ENCODE measurements at places on chromosomes 6 and 20.

- no peak for DNase-seq
Measured at GRCh38 chr20:61775423-61775822, 290.3 kb downstream of the TAF4 start.

DNA sequence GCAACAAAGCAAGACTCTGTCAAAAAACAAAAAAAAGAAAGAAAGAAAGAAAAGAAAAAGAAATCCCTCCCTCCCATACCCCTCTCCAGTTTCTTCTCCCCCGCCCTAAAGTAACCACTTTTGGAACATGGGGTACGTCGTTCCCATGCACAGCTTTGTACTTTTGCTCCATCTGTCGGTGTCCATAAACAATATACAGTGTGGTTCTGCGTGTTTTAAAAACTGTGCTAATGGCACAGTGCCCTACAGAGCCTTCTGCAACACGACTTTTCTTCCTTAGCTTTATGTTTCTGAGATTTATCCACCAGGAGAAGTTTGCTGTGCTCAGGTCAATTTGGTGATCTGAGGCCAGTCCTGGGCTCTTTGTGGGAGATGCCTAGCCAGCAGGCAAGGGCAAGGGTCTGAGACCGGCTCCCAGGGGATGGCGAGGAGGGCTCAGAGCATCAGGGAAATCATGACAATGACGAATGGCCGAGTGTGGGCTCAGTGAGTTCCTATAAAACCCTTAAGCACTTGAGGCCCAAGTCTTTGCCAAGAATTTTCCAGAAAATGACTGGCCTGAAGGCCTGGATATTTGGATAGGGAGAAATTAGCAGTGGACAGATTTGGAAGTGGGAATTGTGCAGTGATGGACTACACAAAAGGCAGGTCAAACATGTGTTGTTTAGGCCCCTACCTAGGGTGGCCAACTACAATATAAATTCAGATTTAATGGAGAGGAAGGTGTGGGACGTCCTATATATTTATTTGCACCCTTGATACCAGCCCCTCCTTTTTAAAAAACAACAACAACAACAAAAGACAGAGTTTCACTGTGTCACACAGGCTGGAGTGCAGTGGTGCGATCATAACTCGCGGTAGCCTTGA is 1.9 kb upstream of the BCAS4 start:
- no peak for DNase-seq

GRCh38 chr6:48670546-48670945 is 559.5 kb upstream of the PTCHD4 start:
- DNase-seq, result no peak

GRCh38 chr6:10643201-10643651 is 51.2 kb downstream of the C6orf52 start:
- no peak for DNase-seq

DNA sequence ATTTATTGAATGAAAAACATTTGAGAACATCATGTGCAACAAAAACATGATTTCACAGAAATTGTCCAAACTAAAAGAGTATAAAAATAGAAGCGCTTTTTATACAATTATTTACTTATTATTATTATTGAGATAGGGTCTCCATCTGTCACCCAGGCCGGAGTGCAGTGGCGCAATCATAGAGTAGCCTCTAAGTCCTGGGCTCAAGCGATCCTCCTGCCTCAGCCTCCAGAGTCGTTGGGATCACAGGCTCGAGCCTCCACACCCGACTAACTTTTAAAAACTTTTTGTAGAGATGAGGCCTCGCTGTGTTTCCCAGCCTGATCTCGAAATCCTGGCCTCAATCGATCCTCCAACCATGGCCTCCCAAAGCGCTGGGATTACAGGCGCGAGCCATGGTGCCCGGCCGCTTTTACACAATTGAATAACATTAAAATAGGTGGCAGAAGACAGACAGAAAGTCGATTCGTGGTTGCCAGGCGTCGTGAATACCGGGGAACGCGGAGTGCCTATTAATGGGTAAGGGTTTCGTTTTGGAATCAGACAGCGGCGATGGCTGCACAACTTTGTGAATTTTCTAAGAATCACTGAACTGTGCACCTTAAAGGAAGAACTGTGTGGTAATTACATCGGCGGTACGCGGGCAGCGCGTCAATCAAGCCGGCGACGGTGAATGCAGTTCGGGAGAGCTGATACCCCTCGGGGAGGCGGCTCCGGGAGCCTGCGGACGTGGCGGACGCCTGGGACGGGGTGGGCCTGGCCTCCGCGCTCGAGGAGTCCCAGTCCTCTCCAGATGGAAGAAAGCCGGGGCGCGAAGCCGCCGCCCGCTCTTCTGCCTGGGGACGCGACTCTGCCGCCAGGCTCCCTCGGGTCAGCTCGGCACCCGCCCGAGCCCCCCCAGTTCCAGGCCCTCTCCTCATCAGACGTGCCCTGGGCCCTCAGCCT is 807 bp downstream of the TBC1D20 start:
- peak; percentile 67 for DNase-seq

DNA sequence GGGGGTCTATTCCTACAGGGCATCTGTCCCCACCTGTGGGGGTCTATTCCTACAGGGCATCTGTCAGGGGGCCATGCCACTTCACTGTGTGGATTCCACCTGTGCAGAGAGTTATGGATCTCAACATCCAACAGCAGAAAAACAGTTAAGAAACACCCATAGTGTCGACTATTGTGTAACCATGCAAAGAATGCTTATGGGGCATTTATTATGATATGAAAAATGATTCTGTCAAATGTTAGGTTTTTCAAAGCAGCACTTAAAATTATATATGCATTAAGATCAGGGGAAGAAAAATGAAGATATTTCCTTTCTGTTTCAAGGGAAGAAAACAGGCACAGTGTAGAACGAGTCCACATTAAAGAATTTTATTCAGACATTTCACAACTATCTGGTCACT is 2.9 kb downstream of the GPR31 start:
- DNase-seq, result no peak

- no peak for DNase-seq
Measured at GRCh38 chr6:41638935-41639808, 904 bp downstream of the MDFI start.

GRCh38 chr20:53718142-53719021 is 124.7 kb upstream of the ZNF217 start:
- DNase-seq, result no peak

DNA sequence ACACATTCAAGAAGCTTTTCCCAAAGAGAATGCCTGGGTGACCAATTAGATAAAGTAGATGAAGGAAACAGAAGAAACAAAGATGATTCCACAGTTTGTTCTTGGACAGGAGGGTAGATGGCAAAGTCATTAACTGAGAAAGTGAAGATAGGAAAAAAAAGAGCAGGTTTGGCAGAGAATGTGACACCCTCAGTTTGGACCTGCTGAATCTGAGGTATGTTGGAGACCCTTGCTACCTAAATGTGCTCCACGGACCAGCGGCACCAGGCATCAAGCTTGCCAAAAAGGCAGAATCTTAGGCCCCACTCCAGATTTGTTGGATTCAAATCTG is 49.7 kb downstream of the ARHGAP18 start:
- no peak for DNase-seq

- DNase-seq, result no peak
Measured at GRCh38 chr20:64090165-64090564, 6.0 kb upstream of the LKAAEAR1 start.

DNA sequence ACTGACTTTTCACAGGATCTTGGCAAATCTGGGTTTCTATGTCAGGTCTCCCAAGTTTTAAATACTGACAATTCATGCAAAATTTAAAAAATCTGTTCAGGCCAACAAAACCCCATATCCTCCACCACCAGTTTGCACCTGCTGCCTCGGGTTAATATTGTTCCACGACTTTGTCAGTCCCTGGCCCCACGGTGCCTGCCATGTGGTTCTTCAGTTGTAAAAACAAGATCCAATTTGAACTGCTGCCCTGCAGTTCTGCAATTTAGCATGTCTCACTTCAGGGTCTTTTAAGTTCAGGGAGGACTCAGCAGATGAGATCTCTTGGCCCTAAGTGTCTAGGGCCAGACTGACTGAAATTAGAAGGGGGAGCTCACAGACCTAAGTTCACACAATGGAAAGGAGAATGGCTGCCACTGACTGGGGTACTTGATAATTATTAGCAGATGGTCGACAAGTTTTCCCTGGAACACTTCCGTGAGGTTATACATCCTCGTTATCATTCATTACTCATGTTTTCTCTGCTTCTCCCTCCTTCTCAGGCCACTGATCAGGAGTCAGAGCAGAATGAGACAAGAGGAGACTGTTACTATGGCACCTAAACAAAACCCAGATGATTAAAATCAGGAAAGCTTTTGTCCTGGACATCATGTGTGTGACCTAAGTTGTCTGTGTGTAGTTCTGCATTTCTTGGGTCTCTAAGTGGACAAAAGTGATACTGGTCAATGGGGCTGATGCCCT is 223.6 kb downstream of the KIF16B start:
- DNase-seq, result no peak

GRCh38 chr6:160013987-160014868 is 45.3 kb downstream of the IGF2R start:
- DNase-seq, result no peak

DNA sequence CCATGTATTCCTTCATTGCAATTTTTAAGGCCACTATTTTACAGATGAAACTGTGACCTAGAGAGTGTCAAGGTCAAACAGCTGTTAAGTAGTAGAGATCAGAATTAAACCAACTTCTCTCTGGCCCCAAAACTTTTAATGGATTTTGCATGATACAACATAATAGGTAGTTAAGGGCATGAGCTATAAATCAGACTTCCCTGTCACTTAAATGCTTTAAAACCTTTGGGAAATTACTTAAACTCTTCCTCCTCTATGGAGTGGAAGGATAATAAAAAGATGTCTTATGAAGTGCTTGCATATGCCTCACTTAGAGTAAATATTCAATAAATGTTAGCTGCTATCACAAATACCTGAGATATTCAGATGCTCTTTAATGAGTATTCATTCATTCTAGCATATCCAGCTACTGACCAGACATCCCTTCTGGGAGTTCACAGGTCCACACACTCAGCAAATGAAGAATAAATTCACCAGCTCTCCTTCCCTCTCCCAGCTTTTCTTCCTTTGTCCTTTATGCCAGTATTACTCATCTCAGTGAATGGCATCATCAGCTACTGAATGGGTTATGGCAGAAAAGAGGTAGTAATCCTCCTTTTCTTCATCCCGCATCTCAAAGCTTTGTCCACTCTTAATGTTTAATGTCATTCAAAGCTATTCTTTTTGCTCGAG is 36.2 kb downstream of the EYA4 start:
- DNase-seq, result no peak

- no peak for DNase-seq
Measured at GRCh38 chr6:34955442-34955841, 66.4 kb downstream of the ANKS1A start.

DNA sequence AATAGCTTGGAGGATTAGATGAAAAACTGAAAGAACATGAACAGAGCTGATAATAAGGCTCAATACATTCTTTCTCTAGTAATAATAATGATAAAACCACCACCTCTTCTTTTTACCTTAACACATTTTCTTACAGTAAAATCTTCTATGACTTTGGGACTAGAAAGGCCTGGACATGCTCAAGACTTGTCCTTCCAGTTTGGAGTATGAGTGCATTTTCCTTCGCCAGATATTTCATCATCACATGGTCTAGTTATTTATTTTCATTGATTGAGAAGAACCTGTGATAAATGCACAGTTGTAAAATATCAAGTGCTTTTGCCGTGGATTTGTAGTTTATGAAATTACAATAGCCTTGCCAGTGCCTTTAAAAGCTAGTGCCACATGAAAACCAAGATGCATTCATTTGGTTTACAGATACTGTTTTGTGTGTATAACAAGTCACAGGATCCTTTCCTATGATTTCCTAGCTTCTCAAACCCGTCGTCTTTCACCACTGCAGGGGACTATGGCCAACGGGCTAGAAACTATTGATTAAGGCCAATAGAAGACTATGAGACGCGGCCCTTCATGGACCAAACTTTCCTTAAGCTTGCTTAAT is 200.2 kb upstream of the ZNF217 start:
- no peak for DNase-seq

DNA sequence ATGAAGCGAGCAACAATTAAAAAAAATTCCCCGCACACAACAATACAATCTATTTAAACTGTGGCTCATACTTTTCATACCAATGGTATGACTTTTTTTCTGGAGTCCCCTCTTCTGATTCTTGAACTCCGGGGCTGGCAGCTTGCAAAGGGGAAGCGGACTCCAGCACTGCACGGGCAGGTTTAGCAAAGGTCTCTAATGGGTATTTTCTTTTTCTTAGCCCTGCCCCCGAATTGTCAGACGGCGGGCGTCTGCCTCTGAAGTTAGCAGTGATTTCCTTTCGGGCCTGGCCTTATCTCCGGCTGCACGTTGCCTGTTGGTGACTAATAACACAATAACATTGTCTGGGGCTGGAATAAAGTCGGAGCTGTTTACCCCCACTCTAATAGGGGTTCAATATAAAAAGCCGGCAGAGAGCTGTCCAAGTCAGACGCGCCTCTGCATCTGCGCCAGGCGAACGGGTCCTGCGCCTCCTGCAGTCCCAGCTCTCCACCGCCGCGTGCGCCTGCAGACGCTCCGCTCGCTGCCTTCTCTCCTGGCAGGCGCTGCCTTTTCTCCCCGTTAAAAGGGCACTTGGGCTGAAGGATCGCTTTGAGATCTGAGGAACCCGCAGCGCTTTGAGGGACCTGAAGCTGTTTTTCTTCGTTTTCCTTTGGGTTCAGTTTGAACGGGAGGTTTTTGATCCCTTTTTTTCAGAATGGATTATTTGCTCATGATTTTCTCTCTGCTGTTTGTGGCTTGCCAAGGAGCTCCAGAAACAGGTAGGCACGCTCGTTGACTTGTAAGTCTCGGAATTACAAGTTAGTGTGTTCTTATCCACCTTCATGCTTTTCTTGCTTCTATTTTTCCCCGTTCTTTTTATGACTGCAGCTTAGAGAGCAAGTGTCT is at the start of gene EDN1:
TSS of gene EDN1 (plus strand) at position 429 of the 888 bp plus-strand sequence. CDS start at position 698, 269 bp downstream.
- DNase-seq, result peak; percentile 76

GRCh38 chr20:59775687-59776055 is 157.8 kb downstream of the SYCP2 start:
- DNase-seq, result no peak

DNA sequence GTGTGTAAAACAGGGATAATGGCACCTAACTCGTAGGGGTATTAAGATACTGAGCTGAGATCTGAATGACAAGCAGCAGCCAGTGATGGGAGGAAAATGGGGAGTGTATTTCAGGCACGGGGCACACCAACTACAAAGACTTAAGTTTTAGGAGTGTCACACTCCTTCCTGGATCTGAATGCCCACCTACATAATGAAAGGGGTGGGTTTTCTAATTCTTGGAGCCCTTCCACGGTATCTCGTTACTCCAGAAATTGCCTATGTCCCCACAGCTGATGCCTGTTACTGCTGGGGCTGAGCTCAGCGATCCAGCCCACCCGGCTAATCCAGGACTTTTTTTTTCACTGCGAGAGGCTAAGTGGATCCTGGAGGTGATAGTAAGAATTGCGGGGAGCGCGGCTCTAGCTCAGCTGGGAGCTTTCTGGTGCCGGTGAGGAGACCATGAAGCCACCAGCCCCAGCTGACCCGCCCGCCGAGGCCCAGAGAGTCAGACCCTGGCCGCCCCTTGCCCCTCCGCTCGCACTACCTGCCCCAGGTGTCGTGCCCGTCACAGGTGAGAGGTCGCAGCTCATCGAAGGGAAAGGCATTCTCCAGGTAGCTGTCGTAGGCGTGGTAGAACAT is 727 bp downstream of the EDEM2 start:
- no peak for DNase-seq

All from stimulated activated CD8-positive, alpha-beta memory T cell treated with anti-CD3 and anti-CD28 coated beads, Interleukin-4, amount 100 ng/mL, for 48 hours (primary cell).